Globus pallidus (tissue), 1 donor: ENCODE measurements at places on chromosomes 7 and 10.
A peak's percentile ranks its signal among the peaks of the same experiment; 100 is the strongest.

- DNase-seq: no peak
These were observed 234.9 kb downstream of the SKIDA1 start for GRCh38 chr10:21290499-21291160.

- DNase-seq: no peak
These were observed 145.4 kb upstream of the SMIM30 start for GRCh38 chr7:113263749-113264148.

DNA sequence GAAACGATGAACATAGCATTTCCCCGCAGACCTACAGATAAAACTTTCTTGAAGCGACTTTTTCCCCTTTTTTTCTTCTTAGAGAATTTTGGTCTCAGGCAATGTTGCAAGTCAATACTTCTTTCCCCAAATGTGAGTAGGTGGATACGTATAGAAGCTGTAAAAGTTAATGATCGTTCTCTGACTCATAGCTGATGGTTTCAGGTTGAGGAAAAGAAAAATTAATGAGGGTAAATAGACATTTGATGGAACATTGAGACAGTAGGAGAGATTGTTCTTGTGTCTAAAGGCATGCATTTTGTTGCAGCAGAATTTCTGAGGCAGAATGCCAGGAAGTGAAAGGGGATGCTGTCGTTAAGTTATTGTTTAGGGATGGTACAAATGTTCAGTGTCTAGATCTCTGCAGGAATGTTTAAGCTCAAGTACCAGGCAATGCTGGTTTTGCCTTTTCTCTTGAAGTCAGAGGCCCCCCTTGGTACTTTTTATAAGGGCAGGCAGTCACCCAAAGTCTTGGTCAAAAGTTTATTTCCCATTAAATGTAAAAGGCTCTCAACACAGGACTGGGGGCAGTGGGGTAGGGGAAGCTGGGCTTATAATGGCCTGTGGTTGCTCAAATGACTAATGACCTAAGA lies 9.3 kb downstream of the TCF7L2 start:
- no peak for DNase-seq

GRCh38 chr7:27784399-27785053 lies 44.6 kb downstream of the TAX1BP1 start:
- DNase-seq: peak; percentile 10

DNA sequence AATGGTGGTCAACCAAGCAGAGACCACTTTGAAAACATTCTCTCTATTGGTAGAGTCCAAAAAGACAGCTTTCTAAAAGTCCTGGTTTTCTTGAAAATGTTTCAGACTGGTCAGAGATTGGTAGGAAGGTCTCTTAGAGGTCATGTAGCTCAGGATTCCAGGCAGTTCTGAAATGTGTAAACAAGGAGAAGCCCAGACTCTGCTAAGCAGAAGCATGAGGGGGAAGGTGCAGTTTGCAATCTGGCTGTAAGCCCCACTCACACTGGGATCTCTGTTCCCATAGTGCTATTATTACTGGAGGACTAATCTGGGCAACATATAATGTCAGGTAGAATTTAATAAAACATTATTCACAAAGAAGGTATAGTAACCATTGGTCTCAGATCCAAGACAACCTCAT lies 101.1 kb downstream of the MAGI2 start:
- no peak for DNase-seq

GRCh38 chr10:95798096-95798855 lies 42.3 kb downstream of the ENTPD1 start:
- no peak for DNase-seq

GRCh38 chr7:103988468-103989199 lies 824 bp downstream of the RELN start:
- DNase-seq: no peak

GRCh38 chr7:30038196-30038980 lies 10.2 kb downstream of the PLEKHA8 start:
- no peak for DNase-seq

DNA sequence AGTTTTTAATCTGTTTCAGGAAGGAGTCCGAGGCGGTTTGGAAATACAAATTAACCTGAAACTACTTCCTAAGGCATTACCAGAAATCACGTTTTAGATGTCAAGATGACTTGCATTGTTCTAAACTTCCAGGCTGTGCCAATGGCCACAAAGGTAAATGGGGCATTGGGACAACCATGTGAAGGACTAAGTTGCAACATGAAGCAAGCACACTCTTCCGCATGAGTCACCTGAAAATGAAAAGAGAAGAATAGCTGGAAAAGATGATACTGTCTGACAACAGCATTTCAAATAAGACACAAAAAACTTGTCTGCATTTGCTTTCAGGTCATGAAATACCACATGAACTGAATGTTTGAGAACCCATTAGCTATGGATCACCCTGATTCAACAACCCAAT lies 262.1 kb downstream of the AHR start:
- no peak for DNase-seq

DNA sequence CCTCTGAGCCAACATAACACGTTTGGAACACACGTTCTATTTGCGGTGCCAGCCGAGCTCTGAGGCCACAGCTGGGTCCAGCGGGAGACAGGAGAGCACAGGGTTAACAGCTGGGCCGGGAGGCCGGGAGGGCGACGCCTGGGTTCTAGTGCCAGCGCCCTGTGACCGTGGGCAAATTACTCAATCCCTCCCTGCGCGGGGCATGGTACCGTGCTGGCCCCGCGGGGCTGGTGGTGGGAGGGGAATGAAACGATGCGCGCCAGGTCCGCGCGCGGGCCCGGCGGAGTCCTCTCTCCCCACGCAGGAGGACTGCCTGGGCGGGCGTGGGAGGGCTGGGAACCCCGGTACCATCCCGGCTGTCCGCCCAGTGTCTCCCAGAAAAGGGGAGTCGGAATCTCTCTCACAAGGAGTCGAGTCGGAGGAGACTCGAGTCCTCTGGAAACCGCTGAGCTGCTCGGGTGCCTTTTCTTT lies 30.4 kb downstream of the LEP start:
- no peak for DNase-seq

DNA sequence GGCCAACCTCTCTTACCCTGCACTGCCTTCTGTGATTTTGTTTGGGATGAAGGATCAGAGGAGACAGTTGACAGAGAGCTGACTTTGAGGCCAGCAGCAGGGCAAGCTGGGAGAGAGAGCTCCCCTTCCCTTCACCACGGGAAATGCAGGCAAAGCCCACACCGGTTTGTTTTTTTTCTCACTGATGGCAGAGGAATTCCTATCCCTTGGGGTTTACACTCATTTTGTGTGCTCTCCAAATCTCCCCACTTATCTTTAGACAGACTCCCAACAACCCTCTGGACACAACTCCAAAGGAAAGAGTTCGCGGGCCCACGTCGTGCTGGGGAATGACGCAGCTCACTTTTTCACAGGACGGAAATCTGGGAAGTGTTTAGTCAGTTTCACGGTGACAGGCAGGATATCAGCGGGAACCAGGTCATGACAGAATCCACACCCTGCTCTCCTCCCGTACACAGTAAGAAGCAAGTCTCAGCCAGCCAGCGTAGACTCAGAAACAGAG lies 68.3 kb upstream of the FAM171A1 start:
- DNase-seq: no peak

DNA sequence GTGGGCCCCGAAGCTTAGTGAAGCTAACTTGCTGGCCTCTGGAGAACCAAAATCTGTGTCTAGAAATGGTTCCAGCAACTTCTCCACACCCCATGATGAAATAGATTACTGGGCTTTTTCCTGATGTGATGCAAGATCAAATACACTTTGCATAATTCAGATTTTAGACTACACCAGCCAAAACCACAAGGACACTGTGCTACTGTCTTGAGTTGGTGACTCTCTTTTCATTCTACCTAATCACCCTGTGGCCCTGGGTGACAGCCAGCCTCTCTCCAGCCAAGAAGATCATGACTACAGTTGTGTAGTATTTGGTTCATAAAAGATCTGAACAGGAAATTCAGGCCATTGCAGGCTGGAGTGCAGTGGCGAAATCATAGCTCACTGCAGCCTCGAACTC lies 22.2 kb downstream of the AZGP1 start:
- no peak for DNase-seq

DNA sequence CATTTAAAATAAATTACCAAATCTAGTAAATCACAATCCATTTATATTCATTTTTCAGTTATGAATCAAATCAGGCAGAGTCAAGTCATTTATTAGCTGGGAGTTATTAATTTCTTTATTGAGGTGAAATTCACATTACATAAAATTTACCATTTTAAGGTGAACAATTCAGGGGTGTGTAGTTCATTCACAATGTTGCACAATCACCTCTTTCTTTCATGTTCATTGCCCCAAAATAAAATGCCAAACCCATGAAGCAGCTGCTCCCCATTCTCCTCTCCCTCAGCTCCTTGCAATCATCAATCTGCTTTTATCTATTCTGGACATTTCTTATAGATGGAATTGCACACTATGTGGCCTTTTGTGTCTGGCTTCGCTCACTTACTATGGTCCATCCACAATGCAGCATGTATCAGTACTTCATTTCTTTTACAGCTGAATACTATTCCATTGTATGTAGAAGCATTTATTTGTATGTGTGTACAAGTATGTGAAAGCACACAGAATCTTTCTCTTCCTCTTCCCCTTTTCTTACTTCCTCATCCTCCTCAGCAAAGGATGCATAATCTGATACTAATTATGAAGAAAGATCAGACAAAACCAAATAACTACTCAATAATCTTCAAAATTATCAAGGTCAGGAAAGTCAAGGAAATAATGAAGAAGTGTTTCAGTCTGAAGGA lies 60.6 kb downstream of the LMBR1 start:
- no peak for DNase-seq

- no peak for DNase-seq
These were observed 165.5 kb downstream of the MDFIC start for GRCh38 chr7:115087437-115087836.

DNA sequence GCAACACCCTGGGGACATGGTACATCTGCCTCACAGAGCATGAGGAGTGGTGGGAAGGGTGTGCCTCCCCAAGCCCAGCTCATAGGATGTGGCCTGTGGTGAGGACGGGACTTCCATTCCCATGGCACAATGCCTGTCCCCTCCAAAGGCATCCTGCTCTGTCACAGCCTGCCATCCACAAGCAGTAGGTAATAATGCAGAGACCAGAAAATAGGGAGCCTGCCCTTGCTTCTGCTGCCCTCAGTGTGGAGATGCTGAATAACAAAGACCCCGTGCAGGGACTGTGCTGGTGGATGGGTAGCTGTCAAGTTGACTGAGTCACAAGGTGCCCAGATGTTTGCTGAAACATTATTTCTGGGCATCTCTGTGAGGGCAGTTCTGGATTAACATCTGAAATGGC lies 199.9 kb upstream of the GRB10 start:
- no peak for DNase-seq

GRCh38 chr10:75034131-75034512 lies 77.3 kb upstream of the SAMD8 start:
- no peak for DNase-seq

DNA sequence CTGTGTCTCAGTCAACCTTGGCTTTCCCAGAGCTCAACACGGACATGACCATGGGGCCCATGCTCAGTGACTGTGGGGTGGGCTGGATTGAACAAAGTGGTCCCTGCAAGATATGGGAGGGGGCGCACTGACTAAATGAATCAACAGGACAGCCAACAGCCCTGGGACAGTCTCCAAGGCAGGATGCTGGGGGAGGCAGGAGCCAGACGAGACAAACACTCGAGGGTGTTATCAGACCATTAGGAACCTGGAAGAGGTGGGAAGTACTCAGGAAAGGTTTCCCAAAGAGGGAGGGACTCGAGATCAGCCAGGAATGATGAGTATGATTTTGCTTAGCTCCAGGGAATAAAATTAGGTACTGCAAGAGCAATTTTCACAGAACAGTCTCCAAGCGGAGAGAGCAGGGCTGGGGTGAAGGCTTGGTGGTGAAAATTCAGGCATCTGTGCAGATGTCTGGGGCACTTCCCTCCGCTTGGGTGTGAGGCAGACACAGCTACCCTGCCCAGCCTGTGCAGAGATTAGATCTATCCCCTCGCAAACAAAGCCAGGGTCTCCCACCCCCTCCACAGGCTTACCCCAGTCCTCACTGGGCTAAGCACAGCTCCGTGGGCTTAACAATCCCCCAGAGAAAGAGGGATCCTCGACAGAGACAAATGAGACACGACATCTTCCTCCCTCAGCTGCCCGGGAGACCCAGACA lies 261.1 kb upstream of the ZMIZ1 start:
- no peak for DNase-seq

GRCh38 chr7:40133561-40134427 lies 628 bp downstream of the MPLKIP start:
- DNase-seq: no peak

GRCh38 chr10:70736525-70736924 lies 48.7 kb downstream of the TBATA start:
- no peak for DNase-seq

- DNase-seq: peak; percentile 7
These were observed 221.0 kb downstream of the DYNC1I1 start for GRCh38 chr7:95993380-95993779.

- DNase-seq: no peak
These were observed 131.1 kb upstream of the TBX20 start for GRCh38 chr7:35384761-35385700.

- DNase-seq: no peak
These were observed 393.1 kb downstream of the EXOC4 start for GRCh38 chr7:133645884-133646391.

GRCh38 chr10:89684604-89685003 lies 16.8 kb upstream of the KIF20B start:
- DNase-seq: no peak

- no peak for DNase-seq
These were observed 92.3 kb downstream of the ELFN1 start for GRCh38 chr7:1762238-1762945.

GRCh38 chr10:100183481-100183880 lies 2.3 kb downstream of the ERLIN1 start:
- no peak for DNase-seq

GRCh38 chr10:43667317-43667731 lies 18.6 kb upstream of the ZNF32 start:
- DNase-seq: peak; percentile 16

- DNase-seq: no peak
These were observed 5.8 kb upstream of the ATP6V0E2 start for GRCh38 chr7:149867762-149868622.

GRCh38 chr10:64156166-64156565 lies 635.0 kb downstream of the REEP3 start:
- no peak for DNase-seq

DNA sequence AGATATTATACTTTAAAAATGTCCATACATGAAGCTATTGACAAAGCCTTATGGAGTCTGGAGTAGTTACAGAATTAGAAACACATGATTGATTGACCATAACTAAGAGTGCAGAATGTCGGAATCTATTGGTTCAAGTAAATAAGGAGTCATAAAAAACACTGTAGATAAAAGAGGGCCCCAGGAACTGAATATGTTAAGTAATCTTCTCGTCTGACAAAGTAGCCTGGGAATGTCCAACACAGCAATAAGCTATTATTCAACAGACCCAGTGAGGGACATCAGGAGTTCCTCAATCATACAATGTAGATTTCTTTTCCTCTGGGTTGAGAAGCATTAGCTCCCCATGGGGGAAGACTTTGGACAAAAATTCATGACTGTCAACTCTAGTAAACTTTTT lies 782.0 kb downstream of the SUGCT start:
- no peak for DNase-seq

GRCh38 chr10:3777981-3778691 lies 6.9 kb downstream of the KLF6 start:
- no peak for DNase-seq
